ENCODE measurements at places on chromosomes 6 and 20. TPM values are rescaled to one million over a fixed set of nuclear protein-coding genes. Genes with fewer than 3 reads are reported as not detected.

GRCh38 chr20:57647006-57647932 is 27.0 kb upstream of the ZBP1 start:
- DNase-seq = no peak

DNA sequence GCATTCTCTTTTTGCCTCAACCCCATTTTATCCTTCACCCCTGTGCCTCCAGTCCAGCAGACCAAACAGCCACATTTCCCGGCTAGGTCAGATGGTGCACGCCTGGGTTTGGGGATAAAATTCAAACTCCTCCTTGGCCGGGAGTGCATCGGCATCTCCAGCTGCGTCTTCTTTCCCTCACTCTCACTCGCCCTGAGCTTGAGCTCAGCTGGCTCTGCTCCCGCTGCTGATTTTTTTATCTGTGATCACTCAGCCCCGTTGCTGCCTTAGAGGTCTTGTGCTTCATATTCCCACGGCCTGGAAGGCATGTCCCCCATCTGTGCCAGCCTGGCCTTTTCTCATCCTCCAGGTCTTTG is 6.8 kb upstream of the EZR start:
- DNase-seq = no peak

DNA sequence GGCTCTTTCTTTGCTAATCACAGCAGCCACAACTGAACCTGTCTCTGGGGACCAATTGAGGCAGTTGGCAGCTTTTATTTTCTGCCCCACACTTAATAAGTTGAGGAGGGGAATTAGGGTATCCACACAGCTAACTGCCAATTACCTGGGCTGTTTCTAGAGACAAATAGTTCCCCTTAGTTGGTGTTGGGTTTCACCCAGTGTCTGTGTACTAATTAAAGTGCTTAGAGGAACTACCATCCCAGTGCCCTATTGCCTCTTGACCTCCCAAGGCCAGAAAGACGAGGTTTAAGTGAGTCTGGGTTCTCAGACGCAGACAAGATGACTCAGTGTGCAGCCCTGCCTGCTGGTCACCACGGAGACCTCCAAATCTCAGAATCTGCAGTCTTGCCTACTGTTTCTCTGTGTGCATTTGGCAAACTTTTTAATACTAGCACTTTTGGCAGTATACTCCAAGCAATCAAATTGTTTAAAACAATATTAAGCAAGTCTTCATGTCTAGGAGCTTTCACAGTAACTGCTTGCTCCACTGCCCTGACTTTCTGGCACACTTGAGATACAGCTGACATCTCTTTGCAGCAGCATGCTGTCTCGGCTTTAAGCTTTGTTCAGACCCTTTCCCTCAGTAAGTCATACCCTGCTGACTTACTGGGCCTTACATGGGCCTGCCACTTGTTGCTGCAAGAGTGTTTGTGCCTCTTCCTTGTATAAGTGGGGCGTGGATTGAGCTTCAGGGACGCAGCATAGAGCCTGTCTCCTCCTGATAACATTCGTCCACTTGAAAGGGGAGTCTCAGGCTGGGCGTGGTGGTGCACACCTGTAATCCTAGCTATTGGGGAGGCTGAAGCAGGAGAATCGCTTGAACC is 31.9 kb downstream of the STK35 start:
- DNase-seq = no peak

GRCh38 chr6:45843848-45844521 is 171.7 kb downstream of the CLIC5 start:
- no peak for DNase-seq

DNA sequence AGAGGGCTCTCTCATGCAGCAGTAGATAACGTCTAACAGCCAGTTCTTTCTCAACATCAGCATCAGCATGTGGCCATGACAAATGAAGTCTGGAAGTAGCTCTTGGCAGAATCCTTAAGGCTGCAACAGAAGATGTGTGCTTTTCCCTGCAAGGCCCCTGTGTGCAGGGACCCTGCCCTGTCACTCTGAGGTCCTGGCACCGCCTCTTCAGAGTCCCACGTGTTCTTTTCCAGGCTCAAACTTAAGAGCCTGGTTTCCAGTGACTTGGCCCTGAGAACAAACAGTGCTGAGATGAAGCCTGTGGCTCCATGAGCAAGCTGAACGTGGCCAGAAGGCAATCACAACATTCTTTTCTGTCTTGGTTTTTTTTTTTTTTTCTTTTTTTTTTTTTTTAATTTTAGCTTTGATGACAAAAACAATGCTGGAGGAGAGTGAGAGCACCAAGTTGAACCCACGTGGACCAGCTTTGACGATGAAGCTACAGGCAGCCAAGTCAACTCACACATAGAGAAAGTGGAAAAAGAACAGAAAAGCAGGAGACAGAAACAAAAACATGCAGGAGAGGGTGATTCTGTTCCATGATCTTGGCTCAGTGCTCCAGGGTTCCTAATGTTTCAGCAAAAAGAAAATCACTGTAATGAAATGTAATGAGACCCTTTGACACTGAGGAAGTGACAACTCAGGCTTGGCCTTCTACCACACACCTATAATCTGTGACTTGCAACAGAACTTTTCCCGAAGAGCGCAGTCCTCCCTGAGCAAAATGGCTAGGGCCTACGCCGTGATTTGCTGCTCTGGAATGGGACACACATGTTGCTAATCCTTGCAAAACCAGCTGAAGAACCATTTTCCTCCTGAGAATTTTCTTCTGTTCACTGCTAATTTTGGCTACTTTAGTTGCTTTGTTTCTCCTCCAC is 86.1 kb downstream of the FOXC1 start:
- DNase-seq = no peak

Gene SLC13A3
- 0.35 TPM for total RNA-seq

Gene CTCFL
- not detected for total RNA-seq

Gene HLA-DOB
- 2.4 TPM for total RNA-seq

GRCh38 chr20:1637755-1638154 is 17.9 kb upstream of the SIRPB1 start:
- no peak for DNase-seq

DNA sequence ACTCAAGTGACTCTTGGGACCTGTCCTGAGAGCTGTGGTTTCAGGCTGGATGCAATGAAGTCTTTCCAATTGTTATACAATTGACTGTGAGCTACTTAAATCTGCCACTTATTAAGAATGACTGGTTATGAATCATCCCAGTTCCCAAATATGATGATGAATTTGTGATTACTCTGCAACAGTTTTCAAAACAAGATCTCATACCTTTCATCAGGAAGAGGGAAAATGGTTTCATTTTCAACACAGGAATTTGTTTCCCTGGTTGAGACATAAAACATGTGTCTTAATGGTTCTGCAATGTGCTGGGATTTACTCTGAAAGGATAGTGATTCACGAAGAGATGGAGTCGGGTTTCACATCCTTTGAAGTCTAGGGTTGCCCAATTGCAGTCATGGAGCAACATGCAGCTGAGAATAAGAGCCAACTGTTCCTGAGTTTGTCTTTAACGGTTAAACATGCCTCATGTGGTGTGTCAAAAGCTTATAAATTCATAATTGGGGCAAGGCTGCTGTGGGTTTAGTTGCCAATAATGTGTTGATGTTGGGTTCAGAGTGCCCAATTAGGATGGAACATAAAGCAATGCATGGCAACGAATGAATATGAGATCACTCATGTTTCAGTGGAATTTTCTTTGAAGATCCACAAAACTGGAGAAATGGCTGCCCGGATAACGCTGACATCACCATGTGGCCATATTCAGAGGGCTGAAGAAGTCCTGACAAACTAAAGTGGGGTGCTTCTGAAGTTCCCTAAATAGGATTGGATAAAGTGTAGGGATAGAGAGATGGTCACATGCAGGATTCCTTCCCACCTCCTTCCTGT is 41.0 kb downstream of the CYP24A1 start:
- no peak for DNase-seq

DNA sequence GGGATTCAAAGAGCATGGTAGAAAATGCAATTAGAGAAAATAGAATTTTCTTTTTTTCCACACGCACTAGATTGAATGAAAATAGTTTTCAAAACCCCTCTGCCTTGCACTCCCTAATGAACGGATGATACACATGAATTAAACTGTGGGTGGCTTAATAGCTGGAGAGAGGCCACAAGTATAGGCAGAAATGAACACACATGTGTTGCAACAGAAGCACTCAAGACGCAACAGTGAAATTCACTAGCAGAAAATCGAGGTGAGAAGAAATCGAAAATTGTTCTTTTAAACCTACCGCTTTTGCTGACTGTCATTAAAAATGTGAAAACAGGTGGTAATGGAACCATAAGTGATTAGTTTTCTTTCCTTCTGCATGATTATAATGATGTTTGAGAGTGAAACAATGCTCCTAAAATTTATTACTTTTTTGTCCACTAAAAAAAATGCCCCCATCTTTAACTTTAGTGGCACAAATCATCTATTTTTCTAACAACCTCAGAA is 80.1 kb upstream of the SHLD1 start:
- DNase-seq = no peak
